ENCODE measurements at places on chromosomes 6 and 20.
A peak's percentile ranks its signal among the peaks of the same experiment; 100 is the strongest.

GRCh38 chr6:169803271-169803811 lies 51.9 kb downstream of the ERMARD start:
- no peak overlapping the region for H3K27ac ChIP-seq
- peak; percentile 10 for DNase-seq
- no peak overlapping the region for H3K4me3 ChIP-seq
- peaks cover 8% of the 10 kb centered on the region for H3K4me1 ChIP-seq
- no peaks in the 10 kb centered on the region for H3K27me3 ChIP-seq

DNA sequence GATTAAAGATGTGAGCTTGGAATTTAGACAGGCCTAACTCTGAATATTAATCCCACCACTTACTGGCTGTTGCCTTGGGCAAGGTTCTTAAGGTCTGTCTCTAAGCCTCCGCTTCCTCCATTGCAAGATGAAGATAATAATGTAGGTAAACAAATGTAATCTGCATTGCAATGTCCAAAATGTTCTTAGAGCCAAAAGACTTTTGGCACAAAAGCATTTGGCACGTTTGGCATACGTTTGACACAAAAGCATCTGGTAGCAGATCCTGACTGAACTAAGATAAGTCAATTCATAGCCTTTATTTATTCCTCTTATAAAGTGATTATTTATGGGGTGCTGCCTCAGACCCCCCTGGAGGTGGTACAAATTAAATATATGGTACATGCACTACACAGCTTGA lies 229.9 kb upstream of the STXBP5 start:
- no peak overlapping the region for H3K27ac ChIP-seq
- no peaks in the 10 kb centered on the region for H3K27me3 ChIP-seq
- no peak for DNase-seq
- no peaks in the 10 kb centered on the region for H3K4me1 ChIP-seq

DNA sequence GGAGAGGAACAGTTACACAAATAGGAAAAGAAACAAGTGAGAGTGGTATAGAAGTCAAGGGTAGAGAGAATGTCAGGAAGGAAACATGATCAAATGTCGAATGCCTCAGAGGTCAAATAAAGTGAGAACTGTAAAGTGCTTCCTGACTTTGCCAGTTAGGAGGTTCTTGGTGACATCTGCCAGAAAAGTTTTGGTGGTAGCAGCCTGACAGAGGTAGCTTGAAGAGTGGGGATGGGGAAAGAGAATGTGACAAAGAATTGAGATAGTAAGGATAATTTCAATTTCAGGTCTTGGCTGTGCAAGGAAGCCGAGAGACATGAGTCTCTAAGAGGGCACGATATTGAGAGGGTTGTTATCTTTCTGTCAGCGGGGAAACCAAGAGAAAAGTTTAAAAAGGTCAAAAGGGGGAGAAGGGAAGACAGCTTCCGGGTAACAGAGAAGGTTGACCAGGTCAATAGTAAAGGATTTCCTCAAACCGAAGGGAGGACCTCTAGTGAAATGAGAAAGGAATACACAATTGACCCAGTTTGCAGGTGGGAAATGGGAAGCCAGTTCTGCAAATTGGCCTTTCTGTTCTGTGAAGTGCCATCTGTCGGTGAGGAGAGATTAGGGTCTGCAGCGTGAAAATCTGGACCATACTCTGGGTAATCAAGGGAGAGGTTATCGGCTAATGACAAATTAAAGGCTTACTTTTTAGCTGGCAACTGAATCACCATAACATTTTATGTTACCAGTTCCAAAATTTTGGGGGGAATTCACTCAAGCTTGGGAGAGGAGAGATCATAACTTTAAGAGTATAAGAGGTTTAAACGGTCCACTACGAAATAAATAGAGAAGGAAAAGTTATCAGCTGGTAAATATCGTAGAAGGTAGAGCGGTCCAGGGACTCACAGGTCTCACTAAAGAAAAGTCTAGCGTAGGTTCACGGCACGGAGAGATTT lies 973 bp upstream of the BRD2 start:
- H3K36me3 ChIP-seq: peaks cover 3% of the 10 kb centered on the region
- H3K4me3 ChIP-seq: peak overlapping the region; percentile 79
- peak; percentile 62 for DNase-seq
- no peaks in the 10 kb centered on the region for H3K27me3 ChIP-seq
- peaks cover 11% of the 10 kb centered on the region for H3K4me1 ChIP-seq

DNA sequence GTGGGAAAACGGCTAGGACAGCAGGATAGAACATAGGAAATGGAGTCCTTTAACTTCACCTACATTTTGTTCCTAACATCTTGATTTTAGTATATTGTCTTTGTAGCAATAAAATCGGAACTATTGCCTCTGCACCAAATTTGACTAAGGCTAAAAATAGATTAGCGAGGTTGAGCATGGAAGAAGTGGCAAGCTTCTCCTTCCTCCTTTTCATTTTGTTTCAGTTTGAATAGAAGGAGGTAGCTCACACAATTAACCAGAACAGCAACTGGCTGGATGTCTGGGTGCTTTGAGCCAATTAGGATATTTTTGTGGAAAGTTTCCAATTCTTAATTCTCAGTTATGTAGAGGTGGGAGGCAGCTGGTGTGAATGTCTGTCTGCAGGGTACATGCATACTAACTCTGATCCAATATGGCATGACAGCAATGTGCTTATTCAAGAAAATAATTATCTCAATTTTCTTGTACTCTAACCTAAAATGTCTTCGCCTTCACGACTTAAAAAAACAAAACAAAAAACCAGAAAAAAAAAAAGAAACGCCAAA lies 3.1 kb upstream of the HECA start:
- H3K27ac ChIP-seq: peak overlapping the region; percentile 95
- H3K36me3 ChIP-seq: no peaks in the 10 kb centered on the region
- H3K4me1 ChIP-seq: peaks cover 19% of the 10 kb centered on the region
- DNase-seq: no peak

DNA sequence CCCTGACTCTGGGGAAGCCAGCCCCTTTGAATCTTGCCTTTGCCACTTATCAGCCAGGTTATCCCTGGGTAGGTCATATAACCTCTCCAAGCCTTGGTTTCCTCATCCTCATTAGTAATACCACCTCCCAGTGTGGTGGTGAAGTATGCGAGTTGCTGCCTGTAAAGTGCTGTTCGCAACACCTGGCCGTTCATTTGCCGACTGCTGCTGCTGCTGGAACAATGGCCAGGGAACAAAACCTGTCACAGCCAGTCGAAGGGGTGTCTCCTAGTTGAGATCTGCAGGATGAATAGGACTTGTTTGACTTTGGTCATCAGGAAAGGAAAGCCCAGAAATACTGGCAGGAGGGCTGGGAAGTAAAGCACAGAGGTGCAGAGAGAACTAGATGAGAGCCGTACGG lies 6.1 kb downstream of the MANBAL start:
- peaks cover 40% of the 10 kb centered on the region for H3K4me1 ChIP-seq
- no peaks in the 10 kb centered on the region for H3K36me3 ChIP-seq
- H3K4me3 ChIP-seq: no peak overlapping the region
- no peak for DNase-seq
- H3K27me3 ChIP-seq: no peaks in the 10 kb centered on the region

- H3K4me1 ChIP-seq: no peaks in the 10 kb centered on the region
- DNase-seq: no peak
- H3K36me3 ChIP-seq: no peaks in the 10 kb centered on the region
- no peak overlapping the region for H3K4me3 ChIP-seq
- H3K27me3 ChIP-seq: no peaks in the 10 kb centered on the region
These were observed 162.4 kb downstream of the CD109 start for GRCh38 chr6:73858376-73858775.

DNA sequence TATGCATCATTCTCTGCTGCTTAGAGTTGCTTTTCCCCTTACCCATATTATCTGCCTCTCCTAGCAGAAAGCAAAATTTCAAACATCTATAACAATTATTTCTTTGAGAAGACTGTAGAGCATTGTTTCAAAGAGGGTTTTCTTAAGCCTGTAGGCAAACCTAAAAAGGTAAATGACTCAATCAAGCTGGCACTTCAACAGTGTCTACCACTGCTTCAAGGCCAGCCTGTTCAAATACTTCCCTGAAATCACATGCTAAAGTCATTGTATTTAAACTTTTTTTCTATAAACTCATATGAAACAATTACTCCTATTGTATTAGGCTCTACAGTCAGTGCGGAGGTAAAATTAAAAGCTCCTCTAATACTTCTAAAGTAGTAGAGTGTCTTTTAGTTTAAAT lies 87.1 kb downstream of the OGFRL1 start:
- H3K4me1 ChIP-seq: no peaks in the 10 kb centered on the region
- no peak overlapping the region for H3K27ac ChIP-seq
- no peaks in the 10 kb centered on the region for H3K27me3 ChIP-seq
- H3K4me3 ChIP-seq: no peak overlapping the region
- no peak for DNase-seq

DNA sequence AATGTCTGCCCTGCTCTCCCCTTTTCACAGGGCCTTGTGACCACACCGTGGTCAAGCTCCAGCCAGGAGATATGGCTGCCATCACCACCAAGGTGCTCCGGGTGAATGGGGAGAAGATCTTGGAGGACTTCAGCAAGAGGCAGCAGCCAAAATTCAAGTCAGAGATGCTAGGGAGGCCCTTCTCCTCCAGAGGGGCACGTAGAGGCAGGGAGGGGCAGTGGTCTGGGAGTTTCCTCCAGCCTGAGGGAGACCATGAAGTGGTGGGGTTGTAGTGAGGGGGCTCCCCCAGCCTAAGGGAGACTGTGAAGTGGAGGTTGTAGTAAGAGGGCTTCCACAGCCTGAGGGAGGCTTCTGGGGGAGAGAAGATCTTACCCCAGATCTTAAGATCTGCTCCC lies 4.0 kb downstream of the DXO start:
- DNase-seq: no peak
- H3K36me3 ChIP-seq: no peaks in the 10 kb centered on the region
- H3K4me1 ChIP-seq: peaks cover 6% of the 10 kb centered on the region
- H3K27ac ChIP-seq: no peak overlapping the region
- H3K4me3 ChIP-seq: no peak overlapping the region
- H3K27me3 ChIP-seq: no peaks in the 10 kb centered on the region

- no peaks in the 10 kb centered on the region for H3K27me3 ChIP-seq
- H3K27ac ChIP-seq: no peak overlapping the region
- DNase-seq: no peak
- no peak overlapping the region for H3K4me3 ChIP-seq
These were observed 50.3 kb upstream of the LY86 start for GRCh38 chr6:6538261-6538660.

GRCh38 chr6:20705741-20706140 lies 171.5 kb downstream of the CDKAL1 start:
- H3K4me1 ChIP-seq: no peaks in the 10 kb centered on the region
- DNase-seq: no peak
- no peak overlapping the region for H3K27ac ChIP-seq
- no peaks in the 10 kb centered on the region for H3K27me3 ChIP-seq

GRCh38 chr6:145233955-145234354 lies 501.4 kb downstream of the EPM2A start:
- no peak overlapping the region for H3K27ac ChIP-seq
- no peaks in the 10 kb centered on the region for H3K27me3 ChIP-seq
- no peak for DNase-seq
- H3K4me1 ChIP-seq: no peaks in the 10 kb centered on the region
- no peak overlapping the region for H3K4me3 ChIP-seq

DNA sequence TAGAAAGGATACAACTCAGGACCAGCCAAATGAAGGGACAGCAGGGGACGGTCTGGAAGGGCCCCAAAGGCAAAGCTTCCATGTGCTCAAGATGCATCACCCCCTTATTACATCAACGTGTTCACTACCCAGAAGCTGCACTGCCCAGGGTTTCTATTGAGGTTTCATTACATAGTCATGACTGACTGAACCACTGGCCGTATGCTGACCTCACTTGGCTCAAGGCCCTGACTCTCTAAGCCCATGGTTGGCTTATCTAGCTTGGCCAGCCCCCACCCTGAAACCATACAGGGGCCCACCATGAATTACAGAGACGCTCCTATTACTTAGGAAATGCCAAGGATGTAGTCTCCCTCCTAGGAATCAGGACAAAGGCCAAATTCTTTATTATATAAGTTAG lies 179.4 kb downstream of the FOXC1 start:
- H3K4me3 ChIP-seq: no peak overlapping the region
- no peak for DNase-seq
- no peaks in the 10 kb centered on the region for H3K4me1 ChIP-seq
- H3K36me3 ChIP-seq: no peaks in the 10 kb centered on the region

GRCh38 chr6:166277018-166277417 lies 31.2 kb downstream of the PRR18 start:
- no peak overlapping the region for H3K27ac ChIP-seq
- H3K36me3 ChIP-seq: no peaks in the 10 kb centered on the region
- no peak overlapping the region for H3K4me3 ChIP-seq

DNA sequence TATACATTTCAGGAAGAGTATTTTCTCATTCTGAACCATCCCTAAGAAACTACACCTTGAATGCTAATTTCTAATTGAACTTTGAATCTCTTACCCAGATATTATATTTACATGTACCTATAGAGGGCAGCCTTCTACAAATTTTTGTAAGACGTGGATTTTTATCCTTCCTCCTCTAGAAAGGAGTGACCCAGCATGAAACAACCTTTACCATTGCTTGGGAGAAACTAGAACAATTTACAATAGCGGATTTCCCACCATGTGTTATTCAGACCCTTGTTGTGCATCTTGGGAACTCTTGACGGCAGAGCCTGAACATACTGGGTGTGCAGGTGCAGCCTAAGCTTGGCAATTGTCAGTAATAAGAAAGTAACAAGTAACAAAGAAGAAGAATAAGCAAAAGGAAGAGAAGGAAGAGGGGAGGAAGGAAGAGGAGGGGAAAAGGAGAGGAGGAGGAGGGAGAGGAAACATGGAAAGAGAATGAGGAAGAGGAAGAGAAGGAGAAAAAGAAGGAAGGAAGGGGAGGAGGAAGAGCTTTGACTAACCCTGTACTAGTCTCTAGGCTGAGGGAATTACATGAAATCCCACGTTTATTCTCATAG lies 10.8 kb upstream of the TAAR1 start:
- no peak overlapping the region for H3K27ac ChIP-seq
- H3K4me3 ChIP-seq: 0 out of 2 replicates have a peak overlapping the region, but pooled peaks have one; percentile 5

DNA sequence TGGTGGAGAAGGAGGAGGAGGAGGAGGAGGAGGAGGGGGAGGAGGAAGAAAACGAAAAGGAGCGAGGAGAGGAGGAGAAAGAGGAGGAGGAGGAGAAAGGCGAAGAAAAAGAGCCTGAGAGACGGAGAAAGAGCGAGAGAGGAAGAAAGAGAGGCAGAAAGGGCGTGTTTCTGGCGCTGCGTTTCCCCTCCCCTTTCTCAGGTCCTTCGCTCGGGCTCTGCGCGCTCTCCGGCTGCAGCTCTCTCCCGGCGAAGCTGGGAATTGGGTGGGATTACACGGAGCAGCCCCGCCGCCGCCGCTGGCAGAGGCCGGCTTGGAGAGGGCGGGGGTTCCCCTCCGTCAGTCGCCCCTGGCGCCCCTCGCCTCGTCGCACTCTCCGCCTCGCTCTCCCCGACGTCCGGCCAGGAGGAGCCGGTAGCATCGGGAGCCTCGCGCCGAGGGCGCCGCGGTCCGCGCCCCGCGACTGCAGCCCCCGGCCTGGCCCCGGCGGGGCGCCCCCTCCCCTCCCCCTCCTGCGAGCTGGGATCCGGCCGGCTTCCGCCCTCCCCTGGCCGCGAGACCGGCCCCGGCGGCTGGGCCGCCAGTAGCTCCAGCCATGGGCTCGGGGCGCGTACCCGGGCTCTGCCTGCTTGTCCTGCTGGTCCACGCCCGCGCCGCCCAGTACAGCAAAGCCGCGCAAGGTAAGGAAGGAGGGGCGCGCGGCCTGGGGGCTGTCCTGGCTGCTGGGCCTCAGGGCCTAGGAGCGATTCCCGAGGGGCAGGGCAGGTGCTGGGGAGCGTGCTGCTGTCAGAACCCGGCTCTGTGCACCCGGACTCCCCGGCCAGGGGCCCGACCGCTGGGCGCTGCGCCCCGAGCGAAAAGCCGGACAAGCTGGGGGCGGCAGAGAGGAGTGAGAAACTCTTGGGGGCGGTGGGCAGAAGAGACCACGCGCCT lies at the start of gene SCUBE3:
Gene SCUBE3, plus strand, starts transcription at position 133 of the 933 bp plus-strand sequence. Its CDS starts 463 bp downstream, at position 596.
- H3K27me3 ChIP-seq: peaks cover 18% of the 10 kb centered on the region
- H3K27ac ChIP-seq: no peak within 1 kb of the TSS
- no peak for DNase-seq
- no peaks in the 10 kb centered on the region for H3K36me3 ChIP-seq
- peaks cover 18% of the 10 kb centered on the region for H3K4me1 ChIP-seq

All from MM.1S (cell line).